Midbrain (tissue), 1 donor: ENCODE measurements at places on chromosomes 4 and X.

- no peak for DNase-seq
Measured at GRCh38 chr4:169098532-169098931, 88.5 kb upstream of the CBR4 start.

DNA sequence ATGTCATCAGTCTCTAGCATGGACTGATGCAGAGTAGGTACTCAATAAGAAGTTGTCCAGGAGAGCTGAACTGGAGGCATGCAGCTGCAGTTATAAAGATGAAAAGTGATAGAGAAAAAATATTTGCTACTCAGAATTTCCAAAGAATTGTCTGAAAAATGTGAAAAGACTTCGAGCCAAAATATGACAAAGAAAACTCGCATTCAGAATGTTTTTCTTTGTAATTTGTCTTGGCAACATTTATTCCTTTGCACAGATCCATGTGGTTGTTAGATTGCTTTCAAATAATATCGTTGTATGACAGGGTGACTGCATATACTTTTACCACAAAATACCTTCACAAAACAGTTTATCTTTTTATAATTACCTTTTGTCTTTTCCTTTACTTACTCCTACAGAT, 128.0 kb upstream of the SLC4A4 start:
- DNase-seq: no peak

DNA sequence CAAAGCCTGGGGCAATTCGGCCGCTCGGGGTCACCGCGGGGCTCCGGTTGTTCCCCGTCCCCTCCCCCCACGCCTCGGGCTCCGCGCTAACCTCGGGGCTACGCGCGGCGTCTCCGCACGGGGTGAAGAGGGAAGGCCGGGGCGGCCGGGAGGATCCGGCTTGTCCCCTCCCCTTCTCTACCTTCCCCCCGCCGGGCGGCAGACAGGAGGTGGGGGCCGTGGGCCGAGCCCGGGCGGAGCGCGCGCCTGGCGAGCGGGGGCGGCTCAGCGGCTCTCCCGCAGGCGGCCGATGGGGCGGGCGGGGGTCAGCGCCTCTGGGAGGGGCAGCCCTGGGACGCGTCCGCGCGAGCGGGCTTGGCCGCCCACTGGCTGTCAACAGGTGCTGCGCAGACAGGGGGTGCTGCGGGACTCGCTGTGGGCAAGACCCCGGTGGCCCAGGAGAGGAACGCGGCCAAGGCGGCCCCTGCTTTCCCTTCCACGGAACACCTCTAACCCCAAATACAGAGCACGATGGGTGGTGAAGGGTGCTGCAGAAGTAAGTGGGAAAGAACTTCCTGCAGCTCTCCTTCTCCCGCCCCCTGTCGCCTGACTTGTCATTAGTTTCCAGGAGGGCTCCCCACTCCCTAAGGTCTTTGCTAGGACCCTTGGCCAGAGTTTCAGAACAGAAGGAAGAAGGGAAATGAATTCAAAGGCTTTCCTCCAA, at the start of gene PDGFC:
Gene PDGFC, minus strand, starts transcription at position 124 of the 703 bp plus-strand sequence. CDS start 896 bp downstream, outside the sequence.
- DNase-seq: peak; percentile 54

DNA sequence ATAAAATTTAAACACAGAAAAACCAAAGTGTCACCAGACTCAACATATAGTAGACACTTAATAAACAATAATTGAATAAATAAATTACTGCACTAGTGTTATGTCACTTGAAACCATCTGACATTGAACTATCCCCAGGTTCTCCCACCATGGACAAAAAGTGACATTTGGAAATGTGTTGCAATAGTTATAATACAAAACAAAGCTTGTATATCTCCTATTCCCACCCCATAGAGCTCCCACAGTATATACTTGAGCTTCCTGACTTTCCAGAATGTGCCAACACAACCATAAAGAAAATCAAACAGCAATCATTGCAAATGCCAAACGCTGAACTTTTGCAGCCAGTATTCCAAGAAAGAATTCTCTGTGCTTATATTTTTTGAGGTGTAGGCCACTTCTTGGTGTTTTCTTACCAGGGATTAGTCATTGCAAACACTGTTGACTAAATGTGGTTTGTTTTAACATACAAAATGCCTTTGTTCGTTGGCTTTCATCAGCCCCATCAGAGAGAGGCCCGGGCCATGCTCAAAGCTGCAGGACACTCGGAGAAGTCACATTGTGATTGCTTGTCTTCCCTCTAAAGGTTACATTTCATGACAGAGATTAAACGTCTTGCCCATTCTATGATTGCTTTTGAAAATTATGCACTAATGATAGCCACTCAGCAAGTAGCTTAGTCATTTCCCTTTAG, 33.8 kb downstream of the PPARGC1A start:
- DNase-seq: no peak

- no peak for DNase-seq
Measured at GRCh38 chr4:60133375-60133774, 1066.8 kb upstream of the ADGRL3 start.

DNA sequence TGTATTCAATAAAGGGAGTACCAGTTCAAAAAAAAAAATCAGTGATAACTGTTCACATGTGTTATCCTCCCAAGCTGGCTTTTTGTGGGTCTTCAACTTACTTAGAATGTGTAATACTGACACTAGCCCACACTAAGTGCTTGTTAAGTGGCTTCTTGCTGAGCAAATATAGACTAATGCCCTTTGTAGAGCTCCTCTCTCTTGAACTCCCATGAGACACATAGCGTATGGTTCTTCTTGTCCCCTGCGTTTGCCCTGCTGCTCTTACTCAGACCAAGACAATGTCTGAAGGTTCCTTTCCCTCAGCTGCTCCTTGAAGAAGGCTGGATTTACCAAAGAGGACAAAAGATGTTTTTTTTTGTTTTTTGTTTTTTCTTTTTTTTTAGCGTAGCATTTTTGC, 110.9 kb downstream of the FRAS1 start:
- DNase-seq: no peak

- DNase-seq: no peak
Measured at GRCh38 chr4:98516042-98516440, 142.4 kb downstream of the TSPAN5 start.

DNA sequence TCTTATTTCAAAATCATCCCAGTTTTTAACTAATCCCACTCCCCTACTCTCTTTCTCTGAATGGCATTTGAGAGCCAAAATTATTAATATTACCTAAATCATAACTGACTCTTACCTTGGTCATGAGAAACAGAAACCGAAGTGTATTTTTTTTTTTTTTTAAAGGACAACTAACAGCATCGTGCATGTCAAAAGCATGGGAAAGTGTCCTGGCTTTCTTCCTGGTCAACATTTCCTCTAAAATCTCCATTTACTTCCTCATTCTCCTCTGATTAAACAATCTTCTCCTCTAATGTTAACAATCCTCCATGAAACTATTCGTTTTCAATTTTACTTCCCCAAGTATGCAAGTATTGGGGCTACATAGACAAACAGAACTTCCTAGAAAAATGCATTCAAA, 2.1 kb upstream of the STS start:
- no peak for DNase-seq

DNA sequence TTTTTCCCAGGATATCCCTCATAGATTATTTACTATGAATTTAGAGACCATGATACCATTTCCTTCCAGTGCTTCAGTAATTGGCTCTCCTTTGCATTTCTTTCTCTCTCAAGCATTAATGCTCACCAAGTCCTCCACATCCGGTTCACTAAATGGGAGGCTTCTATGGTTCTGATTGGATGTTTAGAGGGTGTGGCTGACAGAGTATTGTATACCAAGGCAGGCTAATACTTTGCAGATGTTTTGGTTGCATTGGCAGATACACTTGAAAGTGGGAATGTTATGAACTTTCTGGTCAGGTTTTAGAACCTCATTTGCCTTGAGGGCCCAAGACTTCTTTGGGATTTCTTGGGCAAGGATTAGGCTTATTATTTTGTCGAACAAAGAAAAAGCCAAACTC, 24.2 kb downstream of the CBLL2 start:
- no peak for DNase-seq

DNA sequence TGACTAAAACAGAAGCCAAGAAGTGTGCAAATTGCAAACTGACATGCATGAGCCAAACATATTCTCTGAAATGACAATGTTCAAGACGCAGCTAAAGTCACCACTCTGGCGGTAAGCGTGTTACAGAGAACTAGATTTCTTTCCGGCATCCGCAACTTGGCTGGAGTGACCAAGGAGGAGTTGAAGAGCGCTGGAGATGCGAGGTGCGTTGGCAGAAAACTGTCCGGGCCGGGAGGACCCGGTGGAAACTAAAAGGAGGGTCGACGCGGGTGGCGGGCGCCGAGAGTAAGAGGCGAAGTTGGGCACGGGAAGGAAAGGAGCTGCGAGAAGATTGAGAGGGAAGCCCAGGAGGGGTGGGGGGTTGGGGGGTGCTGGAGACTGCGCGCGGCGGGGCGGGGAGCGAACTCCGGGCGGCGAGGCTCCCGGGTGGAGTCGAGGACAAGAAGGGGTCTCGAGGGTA, 807 bp downstream of the SEL1L3 start:
- no peak for DNase-seq

GRCh38 chr4:95729596-95729995, 110.3 kb upstream of the PDHA2 start:
- no peak for DNase-seq

DNA sequence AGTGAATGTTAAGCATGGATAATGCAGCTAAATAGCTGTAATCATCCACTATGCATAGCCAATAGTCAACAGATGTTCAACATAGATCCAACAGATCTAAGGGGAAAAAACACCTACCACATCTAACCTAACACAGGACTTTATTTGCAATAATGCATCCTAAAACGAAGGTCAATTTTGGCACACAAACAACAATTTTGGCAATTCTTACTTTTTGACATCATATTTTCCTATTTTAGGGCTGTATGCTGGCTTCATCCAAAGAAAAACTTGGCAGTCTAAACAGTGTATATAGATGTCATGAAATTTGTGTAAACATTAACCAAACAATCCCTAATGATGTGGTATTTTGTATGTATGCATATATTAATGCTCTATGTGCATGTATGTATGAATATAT, 33.2 kb downstream of the UNC5C start:
- no peak for DNase-seq

DNA sequence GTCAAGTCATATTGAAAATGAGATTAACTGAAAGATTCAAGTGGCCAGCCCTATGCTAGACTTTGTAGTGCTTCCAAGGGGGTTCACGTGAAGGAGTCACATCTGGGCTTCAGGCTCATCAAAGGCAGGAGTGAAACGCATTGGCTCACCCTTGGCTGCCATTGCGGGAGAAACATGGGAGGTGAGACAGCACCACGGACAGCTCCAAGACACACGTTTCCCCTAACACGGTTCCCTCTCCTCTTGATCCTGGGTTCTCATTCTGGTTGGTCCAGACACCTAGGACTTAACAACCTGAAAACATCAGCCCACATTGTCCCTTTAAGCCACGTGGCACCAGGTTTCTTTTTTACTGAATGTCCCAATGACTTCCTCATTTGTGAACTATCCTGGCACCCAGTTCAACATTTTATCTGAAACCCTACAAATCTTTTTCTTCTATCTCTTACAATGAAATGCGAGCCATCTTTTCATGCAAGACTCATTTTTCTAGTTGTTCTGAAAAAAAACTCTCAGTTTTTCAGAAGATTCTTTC, 279.0 kb upstream of the VCX3A start:
- no peak for DNase-seq
